ENCODE measurements at places on chromosomes 1 and 21.
A peak's percentile ranks its signal among the peaks of the same experiment; 100 is the strongest.

- no peak for DNase-seq
Measured at GRCh38 chr1:154353460-154353904, 28.2 kb downstream of the ATP8B2 start.

- no peak for DNase-seq
Measured at GRCh38 chr1:31957701-31958674, 19.8 kb upstream of the PTP4A2 start.

DNA sequence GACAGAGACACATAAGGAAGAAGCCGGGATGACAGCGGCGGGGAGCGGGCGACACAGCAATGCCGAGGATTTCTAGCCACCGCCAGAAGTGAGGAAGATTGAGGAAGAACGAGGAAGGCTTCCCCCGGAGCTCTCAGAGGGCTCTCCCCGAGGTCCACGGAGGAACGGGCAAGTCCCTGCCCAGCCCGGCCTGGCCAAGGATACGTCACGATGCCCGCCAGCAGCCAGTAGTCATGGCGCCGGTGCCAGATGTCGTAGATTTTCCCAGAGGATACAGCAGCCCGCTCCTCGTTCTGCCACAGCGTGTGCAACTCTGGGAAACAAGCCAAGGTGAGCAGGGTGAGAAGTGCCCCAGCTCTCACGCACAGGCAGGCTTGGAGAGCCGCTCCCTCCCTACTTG lies 65.9 kb downstream of the KCNAB2 start:
- DNase-seq, result no peak

GRCh38 chr1:230147253-230148125 lies 80.5 kb downstream of the GALNT2 start:
- DNase-seq, result no peak

GRCh38 chr1:189496768-189497167 lies 980.9 kb downstream of the BRINP3 start:
- DNase-seq, result no peak

DNA sequence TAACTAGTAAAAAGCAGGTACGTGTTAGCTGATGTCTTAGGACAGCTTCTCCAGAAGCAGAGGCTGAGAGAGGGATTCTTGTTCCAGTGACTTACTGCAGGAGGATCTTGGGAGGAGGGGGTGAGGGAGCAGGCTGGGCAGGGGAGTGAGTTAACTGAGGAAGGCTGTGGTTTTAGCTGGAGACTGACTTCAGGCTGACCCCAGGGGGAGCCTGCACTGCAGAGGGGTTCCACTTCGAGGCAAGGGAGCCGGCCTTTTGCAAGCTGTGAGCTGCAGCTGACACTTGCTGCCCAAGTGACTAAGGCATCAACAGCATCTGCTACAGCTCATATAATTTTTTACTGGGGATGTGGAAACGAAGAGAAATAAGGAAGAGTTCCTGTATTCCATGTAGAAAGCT lies 50.4 kb upstream of the SOD1 start:
- no peak for DNase-seq

GRCh38 chr1:55255901-55256300 lies 40.7 kb upstream of the USP24 start:
- DNase-seq, result no peak

DNA sequence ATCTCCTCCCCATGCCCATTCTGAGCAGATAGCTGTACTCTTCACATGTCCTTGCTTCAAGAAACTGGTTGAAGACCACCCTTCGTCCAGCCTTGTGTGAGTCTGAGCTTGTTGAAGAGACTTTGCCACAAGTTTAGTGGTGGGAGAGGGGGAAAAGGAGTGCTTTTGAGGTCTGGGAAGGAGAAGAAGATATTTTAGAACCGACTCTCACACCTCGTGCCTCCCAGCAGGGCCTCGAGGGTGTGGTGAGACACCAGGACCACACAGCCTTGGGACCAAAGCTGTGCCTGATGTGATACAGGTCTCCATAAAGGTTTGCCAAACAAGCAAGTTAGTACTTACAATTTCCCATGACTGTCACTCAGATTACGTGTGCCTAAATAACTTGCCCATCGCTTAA lies 201.8 kb downstream of the DYRK1A start:
- no peak for DNase-seq

DNA sequence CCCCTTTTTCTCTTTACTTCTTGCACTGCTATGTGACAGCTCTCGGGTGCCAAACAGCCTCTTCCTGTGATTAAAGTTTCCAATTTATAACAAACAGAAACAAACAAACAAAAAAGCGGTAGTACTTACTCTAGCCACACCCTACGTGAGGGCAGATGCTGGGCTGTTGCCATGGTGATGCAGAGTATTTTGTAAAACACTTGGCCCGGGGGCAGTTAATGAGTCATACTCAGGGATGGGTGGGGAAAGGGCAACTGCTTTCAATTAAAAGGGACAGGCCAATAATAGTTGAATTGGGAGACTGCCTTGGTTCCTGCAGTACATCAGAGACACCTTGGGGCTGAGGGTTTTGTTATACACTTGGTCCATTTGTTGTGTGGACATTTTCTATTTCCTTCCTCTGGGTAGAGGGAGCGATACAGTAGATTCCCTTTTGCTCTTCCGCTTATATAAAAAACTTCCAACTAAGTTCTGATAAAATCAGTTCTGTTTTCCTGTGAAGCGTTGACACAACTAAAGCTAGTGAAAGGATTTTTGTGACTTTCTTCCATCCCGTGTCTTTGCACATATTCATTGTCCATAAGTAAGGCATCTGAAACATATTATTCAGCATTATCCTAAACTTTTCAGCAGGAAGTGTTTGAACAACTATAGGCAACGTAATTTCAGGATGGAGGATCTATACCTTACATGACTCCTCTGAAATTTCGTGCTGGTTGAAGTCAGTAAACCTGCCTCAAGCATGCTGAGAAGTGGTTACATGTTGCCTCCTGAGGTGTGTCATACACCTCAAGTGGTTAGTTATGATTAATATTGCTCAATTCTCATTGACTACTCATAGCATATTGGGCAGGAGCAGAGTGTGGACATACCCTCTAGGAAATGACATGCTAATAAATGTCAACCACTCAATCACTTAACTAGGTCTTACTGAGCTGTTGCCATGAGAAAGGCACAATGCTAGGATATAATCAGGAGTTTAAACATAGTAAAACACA lies 36.7 kb upstream of the THEM4 start:
- peak; percentile 65 for DNase-seq

DNA sequence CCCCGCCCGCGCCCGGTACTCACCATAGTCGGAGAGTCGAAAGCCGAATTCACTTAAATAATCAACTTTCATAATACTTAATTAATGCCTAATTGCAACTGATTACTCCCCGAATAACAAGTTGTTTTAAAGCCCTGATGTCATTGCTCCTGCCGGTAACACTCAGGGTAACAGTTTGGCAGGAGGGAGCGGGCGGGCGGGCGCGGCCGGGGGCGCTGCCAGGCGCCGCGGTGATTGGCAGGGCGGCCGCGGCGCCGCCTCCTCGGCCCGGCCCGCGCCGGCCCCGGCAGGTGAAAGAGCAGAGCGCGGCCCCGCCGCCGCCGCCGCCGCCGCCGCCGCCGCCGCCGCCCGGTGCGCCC lies 102.2 kb downstream of the CASZ1 start:
- DNase-seq, result no peak

DNA sequence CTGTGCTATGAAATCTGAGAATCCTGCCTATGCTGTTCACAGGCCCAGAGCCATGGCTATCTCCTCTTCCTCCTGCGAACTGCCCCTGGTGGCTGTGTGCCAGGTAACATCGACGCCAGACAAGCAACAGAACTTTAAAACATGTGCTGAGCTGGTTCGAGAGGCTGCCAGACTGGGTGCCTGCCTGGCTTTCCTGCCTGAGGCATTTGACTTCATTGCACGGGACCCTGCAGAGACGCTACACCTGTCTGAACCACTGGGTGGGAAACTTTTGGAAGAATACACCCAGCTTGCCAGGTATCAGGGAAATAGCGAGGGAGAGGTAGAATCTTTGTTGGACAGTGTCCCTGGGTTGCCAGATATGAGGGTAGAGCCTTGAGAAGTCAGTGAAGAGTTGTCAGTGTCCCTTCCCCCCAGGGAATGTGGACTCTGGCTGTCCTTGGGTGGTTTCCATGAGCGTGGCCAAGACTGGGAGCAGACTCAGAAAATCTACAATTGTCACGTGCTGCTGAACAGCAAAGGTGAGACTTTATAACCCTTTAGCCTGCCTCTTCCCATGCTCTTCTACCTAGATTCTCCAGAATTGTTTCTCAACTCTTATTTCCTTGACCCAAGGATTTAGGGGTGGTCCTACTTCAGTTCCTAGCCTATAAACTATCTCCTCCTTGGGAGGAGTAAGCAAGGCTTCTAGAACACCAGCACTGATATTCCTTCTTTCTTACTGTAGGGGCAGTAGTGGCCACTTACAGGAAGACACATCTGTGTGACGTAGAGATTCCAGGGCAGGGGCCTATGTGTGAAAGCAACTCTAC lies 1.4 kb downstream of the NIT1 start:
- peak; percentile 64 for DNase-seq

- DNase-seq, result no peak
Measured at GRCh38 chr1:212119397-212119837, 83.9 kb downstream of the DTL start.

DNA sequence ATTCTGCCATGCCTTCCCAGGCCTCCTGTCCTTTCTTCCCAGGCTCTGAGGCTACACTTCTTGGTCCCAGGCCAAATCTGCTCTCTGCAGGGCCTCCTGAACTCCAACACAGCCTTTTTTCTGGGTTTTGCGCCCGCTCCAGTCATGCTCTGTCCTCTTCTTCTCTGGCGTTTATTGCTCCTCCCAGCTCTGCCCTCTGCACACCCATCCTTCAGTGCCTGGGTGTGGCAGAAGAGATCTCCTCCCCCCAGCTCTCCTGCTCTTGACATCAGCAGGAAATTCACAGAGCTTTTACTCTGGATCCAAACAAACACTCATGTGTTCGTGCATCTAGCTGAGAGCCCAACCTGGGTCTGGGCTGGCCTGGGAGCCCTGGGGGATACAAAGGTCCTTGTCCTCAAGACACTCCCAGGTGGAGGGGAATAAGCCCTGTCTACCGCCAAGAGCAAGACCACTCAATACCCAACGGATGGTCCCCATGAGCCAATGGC lies 22.9 kb upstream of the EPS8L3 start:
- DNase-seq, result no peak

- no peak for DNase-seq
Measured at GRCh38 chr1:94936861-94937620, 10.1 kb upstream of the CNN3 start.

- no peak for DNase-seq
Measured at GRCh38 chr1:3360646-3361257, 93.7 kb upstream of the ARHGEF16 start.

GRCh38 chr1:50522691-50523342 lies 99.6 kb upstream of the DMRTA2 start:
- DNase-seq, result no peak

GRCh38 chr1:150973836-150974579 lies 627 bp downstream of the CERS2 start:
- peak; percentile 60 for DNase-seq

- no peak for DNase-seq
Measured at GRCh38 chr1:228272831-228273571, 65.2 kb downstream of the OBSCN start.

DNA sequence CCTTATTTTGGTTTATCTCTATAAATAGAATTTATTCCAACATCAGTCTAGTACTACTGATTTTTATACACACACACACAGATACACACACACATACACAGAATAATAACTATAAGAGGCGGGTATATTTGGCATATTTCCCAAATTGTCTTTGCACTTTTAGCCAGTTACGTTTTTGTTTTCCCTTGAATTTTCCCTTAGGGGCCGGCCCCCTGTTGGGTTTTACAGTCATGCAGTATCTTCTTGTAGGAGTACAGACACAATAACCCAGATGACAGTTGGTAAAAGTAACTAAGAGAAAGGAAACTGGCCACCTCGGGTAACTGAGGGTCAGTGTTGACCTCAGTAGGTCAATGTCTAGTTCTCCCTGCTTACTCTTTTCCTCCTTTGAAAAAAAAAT lies 50.9 kb downstream of the DISP1 start:
- no peak for DNase-seq

- no peak for DNase-seq
Measured at GRCh38 chr1:211991695-211992094, 43.7 kb downstream of the INTS7 start.

DNA sequence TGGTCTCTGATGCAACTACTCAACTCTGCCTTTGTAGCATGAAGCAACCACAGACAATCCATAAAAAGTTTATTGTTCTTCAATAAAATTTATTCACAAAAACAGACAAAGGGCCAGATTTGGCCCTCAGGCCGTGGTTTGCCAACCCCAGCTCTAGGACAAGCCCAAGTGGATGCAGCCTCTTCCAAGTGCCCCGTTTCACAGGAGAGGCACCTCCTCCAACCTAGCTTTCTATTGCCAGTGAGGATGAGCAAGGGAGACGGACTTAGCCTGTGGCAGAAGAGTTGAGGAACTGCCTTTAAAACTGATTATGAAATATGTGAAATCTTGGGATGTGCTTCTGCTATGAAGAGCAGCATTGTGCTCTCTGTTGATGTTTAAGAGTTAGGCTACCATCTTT lies 105.4 kb downstream of the PSMG1 start:
- no peak for DNase-seq

DNA sequence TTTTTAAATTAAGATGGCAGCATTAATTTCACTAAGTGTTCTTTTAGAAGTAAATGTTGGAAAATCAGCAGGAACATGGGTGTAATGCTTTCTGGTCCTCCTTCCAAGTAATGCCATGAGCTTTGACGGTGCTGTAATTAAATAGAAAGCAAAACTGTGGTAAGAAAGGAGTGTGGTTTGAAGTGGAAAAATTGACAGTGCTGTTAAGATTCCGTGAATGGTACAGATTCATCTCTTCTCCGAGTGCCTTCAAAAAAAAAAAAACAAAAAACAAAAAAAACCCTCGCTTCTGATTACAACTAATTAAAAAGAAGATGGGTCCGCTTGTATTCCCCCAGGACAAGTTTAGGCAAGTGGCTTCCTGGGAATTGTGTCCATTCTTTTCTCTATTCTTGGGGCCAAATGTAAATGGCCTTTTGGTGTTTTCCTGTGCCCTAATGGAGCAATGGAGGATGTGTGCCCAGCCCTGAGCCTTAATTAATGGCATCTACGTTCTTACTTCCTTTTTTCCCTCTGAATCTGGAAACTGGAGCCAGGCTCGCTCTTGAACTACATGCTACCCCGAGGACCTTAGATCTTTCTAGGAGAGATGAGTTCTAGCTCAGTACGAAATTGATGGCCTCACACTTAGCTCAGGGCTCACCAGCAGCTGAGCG lies 5.1 kb downstream of the LMO4 start:
- no peak for DNase-seq

GRCh38 chr1:112092656-112093371 lies 103.3 kb upstream of the KCND3 start:
- DNase-seq, result no peak

DNA sequence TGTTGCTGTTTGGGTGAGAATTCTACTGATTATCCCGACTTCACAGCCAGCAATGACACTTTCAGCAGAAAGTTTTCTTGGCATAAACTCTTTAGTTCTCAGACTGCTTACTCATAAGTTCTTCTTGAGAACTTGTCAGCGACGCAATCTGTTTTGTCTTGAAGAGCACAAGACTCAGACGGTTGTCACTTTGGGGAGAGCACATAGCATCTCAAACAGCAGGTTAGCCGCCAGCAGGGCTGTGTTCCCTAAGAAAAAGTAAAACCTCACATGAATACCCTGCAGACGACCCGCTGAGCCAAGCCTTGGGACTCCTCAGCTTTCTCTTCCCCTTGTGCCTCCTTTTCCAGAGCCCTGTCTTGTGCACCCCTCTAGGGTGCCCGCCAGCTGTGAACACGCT lies 11.4 kb downstream of the AGMAT start:
- DNase-seq, result no peak

Data from iPS-NIHi11 (cell line).